SHP77 (cell line): ENCODE measurements at places on chromosomes 4 and X.

DNA sequence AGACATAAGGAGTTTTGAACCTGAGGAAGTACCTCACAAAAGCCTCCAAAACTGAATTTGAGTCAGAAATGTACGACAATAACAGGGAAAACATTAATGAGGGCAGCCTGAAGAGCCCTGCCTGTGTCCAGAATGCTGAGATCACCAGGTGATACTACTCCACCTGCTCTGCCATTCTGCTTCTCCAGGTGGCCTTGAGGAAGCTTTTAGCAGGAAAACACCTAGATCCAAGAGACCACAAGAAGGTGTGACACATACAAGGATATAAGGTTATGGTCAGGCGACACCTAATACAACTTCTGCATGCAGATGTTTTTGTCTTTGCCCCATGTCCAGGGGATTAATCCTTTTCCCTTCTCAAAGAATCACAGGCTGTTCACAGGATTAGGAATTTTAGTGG is 15.3 kb downstream of the SOWAHB start:
- no peak for DNase-seq

DNA sequence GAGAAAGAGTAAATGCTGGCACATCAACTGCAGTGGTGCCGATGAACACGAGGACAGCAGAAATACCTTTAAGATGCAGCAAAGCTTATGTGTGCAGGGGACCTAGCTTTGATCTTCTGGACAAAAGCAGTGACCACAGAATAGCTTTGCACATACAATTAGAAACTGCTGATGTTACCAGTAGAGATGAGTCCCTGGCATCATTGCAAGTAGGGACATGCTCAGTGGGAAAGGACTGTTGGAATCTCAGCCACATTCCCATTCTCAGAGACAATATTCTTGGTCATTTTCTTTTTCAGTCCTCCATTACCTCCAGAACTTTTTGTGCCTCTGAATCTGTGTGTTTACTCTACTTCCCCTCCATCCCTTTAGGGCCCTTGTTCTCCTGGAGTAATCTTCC is 16.9 kb upstream of the PDLIM3 start:
- no peak for DNase-seq

GRCh38 chr4:89469930-89470375 is 162.4 kb upstream of the GPRIN3 start:
- no peak for DNase-seq

- DNase-seq, result no peak
These were observed 217.9 kb downstream of the ARAP2 start for GRCh38 chr4:36026348-36026880.

DNA sequence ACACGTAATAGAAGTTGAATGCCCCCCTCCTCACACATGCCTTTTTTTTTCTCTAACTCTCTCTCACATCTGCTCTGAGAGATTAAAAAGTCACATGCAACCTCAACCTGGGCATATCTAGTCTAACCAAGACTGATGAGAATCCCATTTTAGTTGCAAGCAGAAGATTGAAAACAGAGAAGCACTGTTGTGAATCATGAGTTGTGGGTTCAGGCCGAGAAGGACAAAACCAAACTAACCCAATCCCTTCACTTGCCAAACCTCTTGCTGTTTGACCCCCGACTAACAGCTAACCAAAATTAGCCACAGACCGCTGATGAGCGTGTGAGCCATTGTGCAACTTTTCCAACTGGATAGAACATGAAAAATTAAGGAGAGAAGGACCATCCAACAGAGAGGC is 31.8 kb downstream of the CXCL1 start:
- no peak for DNase-seq

GRCh38 chr4:48295116-48295515 is 25.5 kb upstream of the TEC start:
- no peak for DNase-seq

GRCh38 chr4:42865572-42866189 is 26.8 kb upstream of the GRXCR1 start:
- DNase-seq, result peak; percentile 3

DNA sequence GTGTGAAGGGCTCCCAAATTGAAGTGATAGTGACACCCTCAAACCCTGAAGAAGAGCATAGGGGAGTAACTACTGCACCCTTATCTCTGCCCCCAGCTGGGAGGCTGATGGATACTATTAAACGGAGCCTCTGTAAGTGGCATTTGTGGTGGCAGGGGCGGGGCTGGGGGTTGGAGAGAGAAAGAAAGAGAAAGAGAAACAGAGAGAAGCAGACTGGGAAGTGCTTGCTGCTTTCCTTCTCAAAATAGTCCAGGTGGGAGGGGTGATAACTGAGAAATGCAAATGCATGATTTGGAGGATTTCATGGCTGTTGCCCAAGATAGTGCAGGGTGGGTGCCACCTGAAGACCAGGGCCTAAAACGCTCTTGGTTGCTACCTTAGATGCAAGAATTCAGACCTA is 253.5 kb upstream of the GATB start:
- no peak for DNase-seq

DNA sequence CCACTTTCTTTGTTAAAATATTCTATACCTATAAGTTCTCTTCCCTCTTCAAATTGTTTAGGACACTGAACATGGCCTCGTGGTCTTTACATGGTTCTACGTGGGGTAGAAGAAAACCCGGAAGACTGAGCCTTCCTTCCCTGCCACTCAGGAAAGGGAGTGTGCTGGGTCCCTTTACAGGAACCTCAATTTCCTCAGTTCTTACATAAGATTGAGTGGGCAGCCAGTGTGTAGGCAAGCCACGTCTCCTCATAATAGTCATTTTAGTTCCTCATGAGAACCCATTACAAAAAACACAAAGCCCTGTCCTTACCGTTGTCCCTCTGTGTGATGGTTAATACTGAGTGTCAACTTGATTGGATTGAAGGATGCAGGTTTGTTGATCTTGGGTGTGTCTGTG is 28.7 kb upstream of the SMIM10L2A start:
- DNase-seq, result no peak

- no peak for DNase-seq
These were observed 34.6 kb downstream of the LIMCH1 start for GRCh38 chr4:41572516-41572915.

GRCh38 chr4:186957952-186958555 is 234.4 kb upstream of the FAT1 start:
- no peak for DNase-seq

GRCh38 chr4:173520921-173521466 is 9.0 kb downstream of the HAND2 start:
- DNase-seq, result no peak

DNA sequence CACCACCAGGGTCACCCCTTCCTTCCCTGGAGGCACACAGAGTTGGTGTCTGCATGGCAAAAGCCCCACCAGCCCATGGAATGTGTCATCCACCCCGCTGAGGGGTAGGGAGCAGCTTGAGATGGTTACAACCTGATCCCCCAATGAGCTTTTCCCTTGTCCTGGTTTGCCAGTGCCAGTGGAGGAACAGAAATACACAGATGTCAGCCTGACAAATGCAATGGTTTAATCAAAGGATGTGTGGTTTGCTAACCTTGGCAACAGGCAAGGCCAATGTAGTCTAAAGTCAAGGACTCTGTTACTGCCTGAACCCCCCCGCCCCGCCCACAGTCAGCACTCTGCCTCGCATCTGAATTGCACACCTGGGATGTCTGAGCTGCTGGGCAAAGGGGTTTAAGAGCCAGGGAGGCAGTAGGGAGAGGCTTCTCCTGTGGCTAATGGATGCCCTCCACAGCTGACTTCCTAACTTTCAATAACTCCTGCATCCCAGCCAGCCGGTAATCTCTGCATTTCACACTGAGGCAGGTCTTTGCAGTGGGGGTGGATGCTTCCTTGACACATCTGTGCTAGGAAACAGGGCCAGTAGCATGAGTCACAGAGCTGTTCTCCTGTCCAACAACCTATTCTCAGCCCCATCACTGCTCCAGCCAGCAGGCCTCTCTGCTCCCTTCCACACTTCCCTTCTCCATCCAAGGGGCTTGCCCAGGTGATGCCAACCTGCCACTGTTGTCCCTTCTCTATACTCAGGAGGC is 137.5 kb downstream of the AMMECR1 start:
- no peak for DNase-seq

DNA sequence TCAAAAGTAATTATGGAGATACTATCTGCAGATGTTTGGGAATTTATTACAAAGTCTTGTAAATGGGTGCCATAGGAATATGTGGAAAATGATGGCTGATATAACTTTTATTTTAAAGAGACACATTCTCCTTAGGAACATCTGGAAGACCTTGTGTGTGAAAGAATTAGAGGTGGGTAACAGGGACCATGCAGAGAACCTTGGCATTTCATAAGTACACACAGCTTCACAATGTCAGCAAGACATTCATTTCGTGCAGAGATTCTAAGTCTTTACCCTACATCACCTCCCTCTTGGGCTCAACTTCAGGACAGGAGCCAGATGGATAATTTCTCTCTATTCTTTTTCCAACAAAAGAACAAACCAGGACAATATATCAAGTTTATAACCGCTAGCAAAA is 458.1 kb upstream of the INTU start:
- DNase-seq, result no peak

- DNase-seq, result no peak
These were observed 83.6 kb downstream of the NBDY start for GRCh38 chrX:56812515-56813105.

DNA sequence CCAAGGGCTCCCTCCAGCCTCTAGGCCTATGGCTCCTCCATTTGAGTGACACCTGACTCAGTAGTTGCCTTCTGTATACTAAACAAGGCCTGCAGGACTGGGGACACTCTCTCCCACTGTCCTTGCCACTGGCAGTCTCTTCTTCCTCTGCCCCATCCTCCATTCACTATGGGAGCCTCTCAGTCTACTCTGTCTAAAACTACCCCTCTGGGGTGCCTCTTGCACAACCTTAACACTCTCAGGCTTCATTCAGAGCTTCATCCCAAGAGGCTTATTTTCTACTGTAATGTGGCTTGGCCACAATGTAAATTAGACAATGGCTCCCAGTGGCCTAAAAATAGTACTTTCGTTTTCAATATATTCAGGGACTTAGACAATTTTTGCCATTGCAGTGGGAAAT is 133.0 kb downstream of the ZC4H2 start:
- DNase-seq, result no peak

GRCh38 chrX:47226531-47227333 is 6.1 kb upstream of the USP11 start:
- no peak for DNase-seq

GRCh38 chr4:117983541-117984365 is 50.5 kb upstream of the NDST3 start:
- DNase-seq, result no peak

GRCh38 chrX:150291014-150291413 is 72.1 kb upstream of the MAMLD1 start:
- DNase-seq, result no peak

DNA sequence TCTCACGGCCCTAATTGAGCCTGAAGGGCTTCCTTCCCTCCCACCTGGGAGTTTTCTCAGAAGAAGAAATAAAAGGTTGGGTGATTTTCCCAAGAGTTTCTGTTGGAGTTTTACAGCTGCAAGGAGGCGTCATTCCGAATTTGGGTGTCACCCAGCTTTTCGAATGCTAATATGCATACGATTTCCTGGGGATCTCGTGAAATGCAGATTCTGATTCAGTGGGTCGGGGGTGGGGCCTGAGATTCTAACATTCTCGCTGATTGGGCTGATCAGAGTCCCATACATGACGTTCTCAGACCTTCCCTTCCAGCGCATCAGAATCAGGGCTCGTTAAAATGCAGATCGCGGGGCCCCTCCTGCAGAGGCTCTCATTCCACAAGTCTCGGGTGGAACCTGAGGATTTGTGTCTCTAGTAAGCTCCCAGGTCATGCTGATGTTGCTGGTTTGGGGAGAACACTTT is 125.8 kb upstream of the STX18 start:
- DNase-seq, result no peak

DNA sequence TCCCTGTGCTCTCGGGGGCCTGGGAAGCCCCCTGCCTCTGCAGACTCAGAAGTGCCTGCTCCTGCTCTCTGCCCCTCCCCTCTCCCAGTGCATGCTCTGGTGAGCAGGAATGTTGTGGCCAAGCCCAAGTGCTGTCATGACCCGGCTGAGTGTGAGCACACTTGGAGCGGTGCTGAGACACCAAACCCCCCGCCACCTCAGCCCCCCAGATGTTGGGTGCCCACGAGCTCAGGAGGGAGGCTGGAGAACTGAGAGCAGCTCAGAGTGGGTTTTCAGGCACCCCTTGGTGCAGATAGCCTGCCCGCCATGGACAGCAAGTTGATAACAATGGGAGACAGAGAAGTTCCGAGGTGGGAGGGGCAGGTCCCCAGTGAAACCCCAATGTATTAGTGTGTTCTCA is 477.4 kb downstream of the ACTRT1 start:
- no peak for DNase-seq

DNA sequence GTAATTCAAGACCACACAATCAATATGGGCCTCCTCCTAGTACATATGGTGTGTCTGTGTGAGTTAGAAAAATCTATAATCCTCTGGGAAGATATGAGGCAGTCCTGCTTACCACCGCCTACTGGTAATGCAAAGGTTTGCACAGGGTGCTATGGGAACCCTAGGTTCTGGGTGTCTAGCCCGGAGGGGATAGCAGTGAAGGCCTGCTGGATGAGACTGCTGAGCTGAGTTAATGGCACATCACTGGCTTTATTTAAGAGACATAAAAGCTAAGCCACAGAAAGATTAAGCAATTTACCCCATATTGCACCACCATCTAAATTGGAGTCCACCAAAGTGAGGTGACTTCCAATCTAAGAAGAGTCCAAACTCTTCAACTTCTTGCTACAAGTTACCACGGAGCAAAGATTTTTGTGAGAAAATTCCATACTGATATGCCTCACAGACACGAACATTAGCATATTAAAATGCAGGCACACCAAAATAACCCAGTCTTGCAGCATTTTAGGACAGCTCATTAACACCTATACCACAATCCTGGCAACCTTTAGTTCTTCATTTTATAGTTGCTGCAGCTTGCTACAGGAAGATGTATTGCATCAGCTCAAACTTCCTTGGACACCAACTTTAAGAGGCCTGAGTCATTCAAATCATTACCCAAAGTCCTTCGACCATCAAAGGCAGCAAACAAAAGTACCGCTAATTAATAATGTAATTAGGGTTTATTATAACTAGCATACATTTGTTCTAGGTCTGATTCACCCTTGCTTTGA is 13.7 kb downstream of the DGKK start:
- no peak for DNase-seq

GRCh38 chrX:71070531-71070930 is 2.4 kb upstream of the SNX12 start:
- DNase-seq, result no peak

DNA sequence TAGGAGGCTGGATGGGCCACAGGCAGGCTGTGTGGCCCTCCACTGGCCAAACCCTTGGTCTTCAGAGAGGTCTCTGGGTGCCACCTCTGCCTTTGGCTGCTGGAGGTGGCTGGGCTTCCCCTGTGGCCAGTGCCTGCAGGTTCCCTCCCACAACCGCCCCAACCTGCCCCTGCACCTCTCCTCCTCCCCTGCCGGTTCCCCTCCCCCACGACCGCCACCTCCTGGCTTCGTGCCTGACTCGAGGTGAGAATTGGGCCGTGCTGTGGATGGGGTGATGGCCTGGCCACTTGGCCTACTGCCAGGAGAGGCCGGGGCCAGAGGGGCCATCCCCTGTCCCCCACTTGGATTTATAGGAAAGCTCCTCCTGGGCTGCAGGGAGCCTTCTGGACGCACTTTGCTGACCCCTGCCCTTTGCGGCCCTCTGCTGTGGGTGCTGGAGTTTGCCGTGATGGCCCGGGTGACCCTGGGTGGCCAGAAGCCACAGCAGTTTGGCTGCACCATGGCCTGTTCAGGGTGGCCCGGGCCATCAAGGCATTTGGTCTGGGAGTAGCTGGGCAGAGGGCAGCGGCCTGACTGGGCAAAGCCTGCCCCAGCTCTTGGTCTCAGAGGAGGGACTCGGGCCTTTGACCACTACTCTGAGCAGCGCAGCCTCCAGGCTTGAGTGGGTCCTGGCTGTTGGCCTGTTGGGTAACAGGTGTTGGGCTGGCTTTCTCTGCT is 3.8 kb downstream of the NAT8L start:
- DNase-seq, result no peak
